ENCODE measurements at places on chromosomes 7 and 10.

DNA sequence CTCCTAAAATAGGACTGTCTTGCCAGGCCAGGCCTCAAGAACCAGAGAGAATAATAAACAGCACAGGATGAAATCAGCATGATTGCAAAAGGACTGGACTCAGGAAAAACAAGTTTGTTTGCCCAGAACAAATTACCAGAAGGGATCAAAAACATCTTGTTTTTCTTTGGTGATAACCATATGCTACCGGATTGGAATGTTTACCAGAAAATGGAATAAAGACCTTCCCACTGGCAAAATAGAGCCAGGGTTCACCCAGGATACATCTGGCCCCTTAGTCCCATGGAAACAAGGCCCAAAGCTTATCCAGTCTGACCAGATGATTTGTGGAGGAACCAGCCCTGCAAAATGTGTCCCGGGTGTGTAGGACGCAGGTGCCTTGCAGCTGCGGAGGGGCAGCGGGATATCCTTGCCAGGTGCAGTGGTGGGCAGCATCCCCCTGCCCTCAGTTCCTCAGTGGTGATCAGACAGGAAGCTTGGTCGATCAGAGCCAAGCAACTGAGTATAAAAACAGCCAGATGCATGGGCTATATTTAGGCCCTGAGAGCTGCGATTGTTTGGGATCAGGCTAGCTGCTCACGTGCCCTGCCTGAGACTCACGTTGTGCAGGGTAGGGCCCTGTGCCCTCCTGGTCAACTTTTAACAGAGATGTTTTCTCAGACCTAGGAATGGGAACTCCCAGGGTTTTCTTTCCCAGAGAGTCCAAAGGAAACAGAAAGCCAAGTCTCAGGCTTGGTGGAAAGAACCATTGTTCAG is 4.6 kb upstream of the ZNF22 start:
- DNase-seq = no peak

- DNase-seq = no peak
Observed at GRCh38 chr7:9407816-9408215, 974.4 kb downstream of the NXPH1 start.

DNA sequence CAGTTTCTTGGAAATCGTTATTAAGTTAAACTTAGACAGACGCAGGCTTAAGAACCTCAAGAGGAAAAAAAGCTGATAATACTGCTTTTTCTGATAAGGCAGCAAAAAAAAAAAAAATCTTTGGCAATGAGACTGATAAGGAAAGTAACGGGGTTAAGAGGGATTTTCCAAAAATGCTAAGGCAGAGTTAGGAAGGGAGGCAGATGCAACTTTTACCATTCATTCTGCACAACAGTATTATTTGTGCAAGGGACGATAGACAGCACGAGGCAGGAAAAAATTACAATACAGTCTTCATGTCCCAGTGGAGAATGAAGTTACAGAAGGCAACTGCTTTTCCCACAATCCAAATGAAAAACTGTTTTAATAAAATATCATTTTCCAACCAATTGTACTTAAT is 194.0 kb downstream of the DOCK4 start:
- DNase-seq = no peak

GRCh38 chr7:116331020-116331419 is 120.7 kb downstream of the TES start:
- no peak for DNase-seq

DNA sequence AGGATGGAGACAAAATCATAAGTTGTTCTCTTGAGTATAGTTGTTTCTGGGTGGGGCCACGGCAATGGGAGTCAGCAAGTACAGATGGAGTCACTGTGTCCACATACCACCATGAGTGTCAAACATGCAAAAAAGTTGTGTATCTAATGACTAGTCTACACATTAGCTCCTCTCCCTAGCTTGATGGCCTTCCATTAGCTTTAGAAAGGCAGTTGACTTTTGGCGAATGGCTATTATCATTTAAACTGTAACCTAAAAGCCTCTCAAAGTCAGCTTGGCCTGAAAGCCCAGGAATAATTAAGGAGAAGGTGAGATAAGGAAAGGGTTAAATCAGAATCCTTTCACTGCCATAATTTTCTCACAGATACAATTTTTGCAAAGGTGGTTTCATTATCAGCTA is 95.5 kb upstream of the MEOX2 start:
- DNase-seq = no peak

- no peak for DNase-seq
Observed at GRCh38 chr10:43263551-43264343, 3.1 kb downstream of the RASGEF1A start.

GRCh38 chr7:85774986-85775385 is 588.1 kb upstream of the SEMA3D start:
- no peak for DNase-seq

GRCh38 chr7:72016574-72016973 is 395.6 kb downstream of the CALN1 start:
- DNase-seq = no peak

DNA sequence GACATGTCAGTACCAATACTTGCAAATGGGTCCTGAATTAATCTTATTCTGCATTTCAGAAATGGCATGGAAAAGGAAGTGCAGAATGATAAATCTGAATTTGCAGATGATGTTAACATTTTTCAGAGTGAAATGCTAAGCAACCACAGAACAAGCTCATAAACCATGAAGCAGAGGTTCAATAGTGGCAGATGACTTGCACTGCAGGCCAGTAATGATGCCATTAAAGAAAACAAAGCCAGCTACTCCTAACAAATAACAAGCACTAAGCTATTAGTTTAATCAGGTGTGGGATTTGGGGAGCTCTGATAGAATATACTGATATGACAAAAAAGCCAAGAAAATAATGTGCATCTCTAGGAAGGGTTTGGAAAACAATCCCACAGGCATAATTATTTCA is 85.4 kb downstream of the FAM13C start:
- no peak for DNase-seq

GRCh38 chr7:16412274-16413254 is 8.8 kb downstream of the CRPPA start:
- no peak for DNase-seq
